ENCODE measurements at places on chromosomes 11 and 22. TPM values are rescaled to one million over a fixed set of nuclear protein-coding genes. Genes with fewer than 3 reads are reported as not detected.

DNA sequence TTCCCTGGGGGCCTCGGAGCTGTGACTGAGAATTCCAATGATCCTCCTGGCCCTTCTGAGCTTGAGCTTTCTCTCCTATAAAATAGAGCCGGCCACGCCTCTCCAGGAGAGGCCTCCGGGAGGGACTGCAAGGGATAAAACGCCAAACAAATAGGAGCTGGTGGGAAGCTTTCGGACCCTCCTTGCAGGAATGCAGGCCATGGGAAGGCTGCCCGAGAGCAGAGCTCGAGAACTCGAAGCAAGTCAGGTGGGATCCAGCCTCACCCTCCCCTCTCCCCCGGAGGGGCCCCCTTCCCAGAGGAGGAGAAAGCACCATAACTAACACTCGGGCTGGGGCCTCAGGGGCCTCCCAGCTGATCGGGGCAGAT is 34.6 kb downstream of the FLRT1 start:
- no peak for DNase-seq

DNA sequence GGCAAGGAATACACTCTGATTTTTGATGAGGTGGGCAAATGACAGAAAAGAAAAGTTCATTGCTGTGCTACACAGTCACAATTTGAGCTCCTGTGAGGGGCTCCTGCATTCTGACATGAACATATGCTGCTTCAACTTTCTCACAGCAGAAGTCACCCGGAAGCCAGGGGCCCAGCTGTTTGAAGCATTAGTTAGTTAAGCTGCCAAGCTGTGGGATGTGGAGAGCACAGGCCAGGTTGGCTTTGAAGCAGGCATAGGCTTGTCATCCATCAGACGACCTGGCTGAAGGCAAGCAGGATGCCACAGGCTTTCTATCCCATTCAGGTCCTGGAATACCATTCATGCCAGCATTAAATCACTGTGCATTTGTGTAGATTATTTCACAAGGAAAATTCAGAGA is 63.1 kb downstream of the MTNR1B start:
- DNase-seq: no peak

- DNase-seq: no peak
These were observed 49.7 kb downstream of the ANO1 start for GRCh38 chr11:70127653-70128434.

- no peak for DNase-seq
These were observed 34.0 kb upstream of the CLPB start for GRCh38 chr11:72468289-72468688.

- DNase-seq: no peak
These were observed 149.0 kb downstream of the PKNOX2 start for GRCh38 chr11:125313271-125314219.

LRFN4 gene
- total RNA-seq: 26.7 TPM

ACTN3 gene
- 0.08 TPM for total RNA-seq

TUBA8 gene
- total RNA-seq: 2.1 TPM

TMPRSS13 gene
- 0.38 TPM for total RNA-seq

MS4A6E gene
- total RNA-seq: not detected

CLCF1 gene
- 1.4 TPM for total RNA-seq
